ENCODE measurements at places on chromosomes 7 and 10.

DNA sequence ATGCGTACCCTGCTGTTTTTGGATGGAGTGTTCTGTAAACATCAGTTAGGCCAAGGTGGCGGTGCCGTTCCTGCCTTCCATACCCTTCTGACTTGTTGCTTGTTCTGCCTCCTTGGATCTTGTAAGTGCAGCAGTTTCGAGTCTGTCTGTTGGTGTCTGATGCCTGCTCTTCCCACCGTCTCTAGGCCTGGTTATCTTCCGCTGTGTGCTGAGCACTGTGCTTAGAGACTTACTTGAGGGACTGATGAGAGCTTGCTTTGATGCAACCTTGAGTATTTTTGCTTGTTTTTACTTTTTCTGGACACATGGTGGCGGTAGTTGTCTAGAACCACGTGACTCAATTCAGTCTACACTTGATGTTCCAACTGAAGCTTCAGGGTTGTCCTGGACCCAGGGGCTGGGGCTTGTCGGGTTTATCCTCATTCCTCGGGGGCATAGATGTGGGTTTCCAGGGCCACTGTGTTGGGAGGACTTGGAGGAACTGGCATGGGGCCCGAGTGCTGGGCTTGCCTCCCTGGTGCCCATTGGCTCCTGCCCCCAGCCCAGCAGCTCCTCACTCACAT lies 14.4 kb upstream of the SPRN start:
- peak; percentile 41 for DNase-seq

DNA sequence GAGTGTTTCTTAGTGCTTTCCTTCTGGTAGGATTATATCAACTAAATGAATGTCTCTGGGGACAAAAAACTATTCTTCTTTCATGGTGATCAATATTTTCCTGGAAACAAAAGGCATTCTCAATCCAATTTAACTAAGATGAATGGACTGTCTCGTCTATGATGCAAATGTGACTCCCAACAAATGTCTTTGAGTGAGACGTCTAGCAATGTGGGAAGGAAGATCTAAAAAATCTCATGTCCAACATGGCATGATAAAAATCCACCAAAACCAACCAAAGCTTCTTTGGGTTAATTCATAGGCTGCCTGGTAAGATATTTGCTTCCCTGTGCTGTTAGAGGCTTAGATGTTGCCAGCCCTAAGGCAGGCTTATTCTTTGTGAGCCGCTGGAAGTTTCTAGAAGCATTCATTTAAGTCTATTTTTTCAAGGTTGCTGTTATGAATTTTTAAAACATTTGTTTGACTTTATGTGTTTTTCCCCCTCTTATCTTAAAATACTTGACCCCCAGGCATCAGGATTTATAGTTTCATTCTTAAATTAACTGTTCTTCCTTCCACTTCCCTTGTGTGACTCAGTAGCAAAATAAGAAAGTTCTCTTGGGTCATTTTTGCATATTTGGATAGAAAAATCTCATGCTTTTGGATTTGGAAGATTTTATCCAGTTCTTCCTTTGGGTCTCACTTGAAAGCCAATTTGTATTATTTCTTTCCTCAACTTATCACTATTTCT lies 156.3 kb downstream of the NRP1 start:
- no peak for DNase-seq

DNA sequence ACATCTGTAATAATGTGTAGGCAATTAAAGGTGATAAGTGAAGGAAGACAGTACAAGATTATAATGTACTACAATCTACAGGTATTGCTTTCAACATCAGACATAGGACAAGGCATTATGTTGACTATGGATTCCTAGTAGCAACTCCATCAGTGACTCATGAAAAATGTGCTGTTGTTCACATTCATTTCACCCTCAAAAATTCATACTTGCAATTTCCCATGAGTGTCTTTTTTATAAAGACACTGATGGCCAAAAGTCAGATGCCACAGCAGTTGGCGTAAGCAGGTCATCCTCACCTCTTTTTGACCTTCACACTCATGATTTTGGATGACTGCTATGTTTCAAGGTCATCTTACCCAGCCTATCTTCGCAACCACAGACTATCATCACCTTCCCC lies 100.0 kb upstream of the AMPH start:
- no peak for DNase-seq

GRCh38 chr10:125024497-125025234 lies 82.7 kb downstream of the ZRANB1 start:
- no peak for DNase-seq

DNA sequence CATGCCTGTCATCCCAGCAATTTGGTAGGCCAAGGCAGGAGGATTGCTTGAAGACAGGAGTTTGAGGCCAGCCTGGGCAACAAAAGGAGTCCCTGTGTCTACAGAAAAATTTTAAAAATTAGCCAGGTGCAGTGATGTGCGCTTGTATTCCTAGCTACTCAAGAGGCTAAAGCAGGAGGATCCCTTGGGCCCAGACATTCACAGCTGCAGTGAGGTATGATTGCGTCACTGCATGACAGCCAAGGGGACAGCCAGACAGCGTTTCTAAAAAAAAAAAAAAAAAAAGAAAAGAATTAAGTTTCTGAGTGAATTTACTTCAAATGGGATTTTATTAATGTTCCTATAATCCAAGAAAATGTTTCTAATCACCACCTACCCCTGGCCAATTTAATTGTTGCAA lies 87.4 kb upstream of the RNF148 start:
- DNase-seq: no peak

GRCh38 chr7:126702242-126703016 lies 550.3 kb downstream of the GRM8 start:
- no peak for DNase-seq

DNA sequence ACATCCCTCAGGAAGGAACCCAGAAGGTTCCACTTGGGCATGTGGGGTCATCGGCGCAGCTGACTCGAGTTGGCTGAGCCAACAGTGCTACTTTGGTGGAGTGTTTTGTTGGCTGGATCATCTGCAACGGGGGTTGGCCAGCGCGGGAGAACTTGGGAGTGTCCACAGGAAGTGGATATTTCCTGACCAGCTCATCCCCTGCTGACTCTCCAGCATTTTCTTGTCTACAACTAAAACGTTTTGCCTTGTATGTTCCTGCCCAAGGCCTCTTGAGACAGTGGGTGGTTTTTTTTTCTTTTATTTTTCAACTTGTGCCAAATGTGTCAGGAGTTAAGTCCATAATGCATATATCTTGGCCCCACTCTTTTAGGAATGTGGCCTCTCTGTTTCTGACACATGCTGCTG lies 208.6 kb downstream of the ZNF365 start:
- no peak for DNase-seq

- DNase-seq: no peak
Observed at GRCh38 chr7:42972699-42973500, 40.7 kb downstream of the MRPL32 start.

DNA sequence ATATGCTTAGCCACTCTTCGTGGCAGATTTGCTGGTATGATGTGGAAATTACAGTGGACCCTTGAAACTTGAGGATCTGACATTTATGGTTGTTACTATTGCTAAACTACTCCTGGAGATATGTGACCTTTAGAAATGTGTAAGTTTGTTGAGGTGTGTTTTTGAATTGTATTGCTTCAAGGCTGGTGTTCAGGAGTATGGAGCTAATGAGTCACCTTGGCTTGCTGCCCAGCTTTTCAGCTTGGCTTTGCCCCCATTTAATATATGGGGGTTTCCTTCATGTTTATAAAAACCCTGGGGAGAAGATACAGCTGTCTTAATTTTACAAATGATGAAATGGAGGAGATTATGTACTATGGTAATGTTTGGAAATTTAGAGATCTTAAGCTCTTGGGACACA lies 11.6 kb downstream of the HBP1 start:
- peak; percentile 95 for DNase-seq
